ENCODE measurements at places on chromosomes 16 and 17. TPM values are rescaled to one million over a fixed set of nuclear protein-coding genes. Genes with fewer than 3 reads are reported as not detected.

DNA sequence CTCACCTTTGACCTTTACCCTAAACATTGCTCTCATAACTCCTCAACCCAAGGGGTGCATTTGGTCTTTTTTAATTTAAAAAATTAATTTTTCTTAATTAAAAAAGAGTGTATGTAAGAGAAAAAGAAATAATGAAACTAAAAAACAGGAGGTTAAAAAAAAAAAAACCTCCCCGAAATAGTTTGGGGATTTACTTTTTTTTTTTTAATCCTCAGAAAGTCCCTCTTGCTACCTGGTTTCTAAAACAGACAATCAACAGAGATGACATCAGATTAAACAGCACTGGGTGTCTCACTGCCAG is 301.3 kb downstream of the SOX9 start:
- no peak for DNase-seq

DNA sequence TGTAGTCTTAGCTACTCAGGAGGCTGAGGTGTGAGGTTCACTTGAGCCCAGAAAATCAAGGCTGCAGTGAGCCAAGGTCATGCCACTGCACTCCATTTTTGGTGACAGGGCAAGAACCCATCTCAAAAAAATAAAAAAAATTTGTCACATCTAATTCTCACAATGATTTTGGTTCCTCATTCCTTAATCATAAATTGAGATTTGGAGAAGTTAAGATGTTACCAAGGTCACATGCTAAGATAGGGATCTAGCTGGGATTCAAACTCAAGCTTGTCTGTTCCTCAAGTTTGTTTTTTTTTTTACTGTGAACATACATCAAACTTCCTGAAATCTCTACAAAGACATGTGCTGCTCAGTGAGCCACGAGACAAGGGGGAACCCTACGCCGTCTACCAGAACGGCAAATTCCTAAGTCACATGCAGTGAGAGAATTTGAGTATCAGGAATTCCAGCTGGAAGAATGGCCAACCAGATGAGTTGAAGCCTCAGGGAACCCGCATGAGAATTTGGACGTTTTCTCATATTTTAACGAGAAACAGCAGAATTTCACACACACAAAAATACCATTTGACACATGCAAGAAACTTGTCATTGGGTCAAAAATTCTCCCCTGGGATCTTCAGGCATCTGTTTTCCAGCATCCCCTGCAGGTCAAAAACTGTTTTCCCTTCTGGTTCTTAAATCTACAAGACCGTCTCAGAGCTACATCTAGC is 414.1 kb upstream of the GOT2 start:
- DNase-seq = no peak

DNA sequence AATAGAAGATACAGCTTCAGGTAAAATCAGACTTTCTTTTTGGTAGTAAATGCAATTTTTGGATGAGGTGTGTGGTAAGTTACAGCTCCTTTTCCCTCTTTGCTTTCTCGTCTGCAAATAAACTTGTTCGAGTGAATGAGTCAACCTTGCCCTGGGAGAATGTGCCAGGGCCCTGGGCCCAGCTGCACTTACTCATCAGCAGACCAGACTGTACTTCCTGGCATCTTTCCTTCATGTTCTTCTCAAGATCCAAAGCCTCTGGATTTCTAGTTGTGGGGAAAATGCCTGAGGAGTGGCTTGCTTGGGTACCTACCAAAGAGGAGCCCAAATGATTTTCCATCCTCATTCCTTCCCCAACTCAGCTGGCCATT is 5.4 kb upstream of the G6PC1 start:
- peak; percentile 84 for DNase-seq

DNA sequence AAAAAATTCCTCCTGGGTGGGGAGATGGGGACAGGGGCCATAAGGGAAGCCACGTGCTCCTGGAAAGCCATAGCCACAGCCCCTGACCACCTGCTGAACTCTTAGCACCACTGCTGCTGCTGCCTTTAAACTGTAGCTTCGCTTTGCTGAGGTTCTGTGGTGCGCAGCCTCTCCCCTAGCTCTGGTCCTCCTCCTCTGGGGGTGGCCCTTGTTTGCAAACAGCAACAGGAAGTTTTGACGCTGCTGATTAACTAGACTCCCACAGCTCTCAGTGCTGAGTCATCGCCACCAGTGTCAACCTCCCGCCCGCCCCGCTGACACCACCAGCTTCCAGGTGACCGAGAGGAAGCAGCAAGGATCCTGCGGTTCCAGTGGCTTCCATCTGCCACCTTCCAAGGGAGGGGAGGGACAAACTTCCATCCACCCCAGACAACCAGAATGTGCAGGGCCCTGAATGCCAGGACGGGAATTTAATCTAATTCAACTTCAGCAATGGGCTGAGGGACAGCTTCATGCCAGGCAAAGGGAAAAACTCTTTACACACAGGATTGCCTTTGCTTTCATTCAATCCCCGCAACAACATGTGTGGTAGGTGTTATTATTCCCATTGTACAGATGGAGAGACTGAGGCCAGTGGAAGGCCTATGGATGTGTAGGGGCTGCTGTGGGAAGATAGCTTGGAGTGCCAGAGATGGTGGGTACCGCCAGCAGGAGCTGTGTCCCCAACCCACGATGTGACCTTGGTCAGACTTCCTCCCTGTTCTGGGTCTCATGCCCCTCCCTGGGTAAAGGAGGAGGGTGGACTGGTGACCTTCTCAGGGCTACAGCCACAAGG is 8.1 kb upstream of the KIFC3 start:
- peak; percentile 89 for DNase-seq

GRCh38 chr17:43790311-43790940 is 10.2 kb downstream of the CFAP97D1 start:
- peak; percentile 66 for DNase-seq

DNA sequence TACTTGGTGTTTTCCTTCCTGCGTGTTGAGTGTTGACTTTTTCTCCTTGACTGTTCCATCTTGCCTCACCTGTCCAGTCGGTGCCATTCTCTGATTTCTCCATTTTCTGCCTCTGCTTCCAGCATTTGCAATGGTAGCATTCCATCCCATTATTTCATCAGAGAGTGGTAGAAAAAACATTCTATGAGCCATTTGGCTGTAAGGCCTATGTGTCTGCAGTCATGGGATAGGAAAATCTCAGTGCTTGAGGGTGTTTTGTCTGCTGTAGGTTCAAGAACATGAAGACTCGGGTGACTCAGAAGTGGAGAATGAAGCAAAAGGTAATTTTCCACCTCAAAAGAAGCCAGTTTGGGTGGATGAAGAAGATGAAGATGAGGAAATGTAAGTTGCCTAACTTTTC is 2.7 kb downstream of the UTP18 start:
- peak; percentile 40 for DNase-seq

GRCh38 chr16:16934660-16935059 is 536.1 kb downstream of the XYLT1 start:
- no peak for DNase-seq

GRCh38 chr16:59566446-59566845 is 832.3 kb upstream of the GOT2 start:
- DNase-seq = peak; percentile 21

The CAMKK1 gene
- total RNA-seq = 4.3 TPM

- no peak for DNase-seq
Measured at GRCh38 chr17:73696251-73696650, 52.0 kb upstream of the SDK2 start.

DNA sequence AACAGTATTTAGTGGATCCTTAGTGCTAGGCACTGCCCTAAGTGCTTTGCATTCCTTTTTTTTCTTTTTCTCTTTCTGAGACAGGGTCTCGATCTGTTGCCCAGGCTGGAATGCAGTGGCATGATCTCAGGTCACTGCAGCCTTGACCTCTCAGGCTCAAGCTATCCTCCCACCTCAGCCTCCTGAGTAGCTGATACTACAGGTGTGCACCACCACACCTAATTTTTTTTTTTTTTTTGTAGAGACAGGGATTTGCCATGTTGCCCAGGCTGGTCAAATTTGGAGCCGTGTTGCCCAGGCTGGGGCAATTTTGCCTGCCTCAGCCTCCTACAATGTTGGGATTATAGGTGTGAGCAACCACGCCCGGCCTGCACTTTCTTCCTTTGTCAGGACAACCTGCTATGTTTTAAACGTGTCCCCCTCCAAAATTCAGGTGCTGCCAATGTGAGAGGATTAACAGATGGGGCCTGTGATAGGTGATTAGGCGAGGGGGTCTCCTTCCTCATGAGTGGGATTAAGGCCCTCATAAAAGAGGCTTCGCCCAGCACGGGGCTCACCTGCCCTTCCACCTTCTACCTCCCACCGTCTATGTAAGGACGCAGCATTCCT is 5.4 kb downstream of the NQO1 start:
- DNase-seq = no peak

Measured in MCF 10A (cell line).